Activated T-helper 9 cell treated with anti-CD3 and anti-CD28 coated beads, Interleukin-2, amount 50 U/mL, for 16 hours (primary cell): ENCODE measurements at places on chromosomes 5 and 9.
A peak's percentile ranks its signal among the peaks of the same experiment; 100 is the strongest.

DNA sequence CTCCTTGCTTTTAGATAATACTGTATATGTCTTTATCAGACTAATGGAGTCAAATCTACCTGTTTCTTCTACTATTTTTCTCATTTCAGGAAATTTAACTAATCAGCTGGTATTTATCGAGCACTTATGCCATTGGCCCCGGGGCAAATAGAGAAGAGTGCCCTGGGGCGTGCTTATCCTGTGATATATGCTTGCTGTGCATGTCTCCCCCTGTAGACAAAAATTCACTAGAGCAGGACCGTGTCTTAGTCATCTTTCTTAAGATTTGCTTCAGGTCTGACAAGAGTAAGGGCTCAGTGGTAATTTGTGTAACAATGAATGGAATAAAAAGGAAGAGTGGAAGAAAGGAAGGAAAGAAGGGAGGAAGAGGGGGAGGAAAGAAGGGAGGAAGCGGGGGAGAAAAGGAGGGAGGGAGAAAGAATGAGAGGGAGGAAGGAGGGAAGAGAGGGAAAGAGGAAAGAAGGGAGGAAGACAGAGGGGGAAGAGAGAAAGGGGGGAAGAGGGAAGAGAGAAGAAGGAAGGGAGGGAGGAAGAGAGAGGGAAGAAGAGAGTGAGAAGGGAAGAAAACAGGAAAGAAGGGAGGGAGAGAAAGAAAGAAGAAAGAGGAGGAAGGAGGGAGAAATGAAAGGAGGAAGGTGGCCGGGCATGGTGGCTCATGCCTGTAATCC is 295.7 kb upstream of the PANK3 start:
- DNase-seq = no peak

DNA sequence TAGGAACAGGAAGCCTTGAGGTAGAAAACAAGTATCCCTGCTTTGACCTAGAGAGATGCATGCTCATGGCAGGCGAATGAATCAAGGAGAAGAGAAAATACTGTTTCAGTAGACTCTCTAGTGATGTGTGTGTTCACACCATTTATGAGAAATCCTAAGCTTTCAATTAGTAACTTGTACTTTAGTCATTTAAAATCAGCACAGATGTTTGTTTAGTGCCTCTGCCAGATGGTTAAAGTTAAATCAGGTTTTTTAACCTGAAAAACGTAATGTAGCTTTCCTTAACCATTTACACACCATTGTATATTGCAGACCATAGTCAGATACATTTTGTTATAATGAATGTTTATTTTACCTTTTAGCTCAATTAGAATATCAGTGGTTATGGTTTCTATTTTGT is 5.0 kb downstream of the TJP2 start:
- DNase-seq = no peak

DNA sequence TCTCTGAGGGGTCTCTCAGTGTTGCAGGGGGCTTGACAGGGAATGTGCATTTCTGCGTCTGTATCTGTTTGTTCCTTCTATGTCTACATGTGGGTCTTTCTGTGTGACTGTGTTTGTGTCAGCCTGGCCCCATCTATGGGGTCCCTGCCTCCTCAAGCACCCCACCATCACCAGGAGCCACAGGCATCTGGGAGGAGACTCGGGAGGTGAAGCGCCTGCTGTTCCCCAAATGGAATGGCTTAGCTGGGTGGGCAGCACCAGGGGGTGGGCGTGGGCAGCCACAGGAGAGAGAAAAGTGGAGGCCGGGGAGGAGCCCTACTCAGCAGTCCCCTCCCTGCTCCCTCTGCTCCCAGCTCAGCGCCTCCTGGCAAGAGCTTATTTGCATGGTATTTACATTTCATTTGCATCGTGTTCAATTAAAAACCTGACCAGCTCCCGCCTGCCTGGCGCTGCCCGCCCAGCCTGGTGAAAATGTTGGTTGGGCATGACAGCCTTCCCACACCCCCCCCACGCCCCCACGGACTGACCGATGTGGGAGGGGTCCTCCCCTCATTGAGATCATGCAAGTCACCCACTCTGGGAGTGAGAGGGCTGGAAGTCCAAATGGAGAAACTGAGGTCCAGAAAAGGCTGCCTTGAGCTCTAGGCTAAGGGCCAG is 50.5 kb downstream of the CXXC5 start:
- DNase-seq = no peak

GRCh38 chr9:693201-694091 is 148.1 kb upstream of the DMRT1 start:
- no peak for DNase-seq

GRCh38 chr9:5651246-5651645 is 22.3 kb downstream of the RIC1 start:
- DNase-seq = no peak

DNA sequence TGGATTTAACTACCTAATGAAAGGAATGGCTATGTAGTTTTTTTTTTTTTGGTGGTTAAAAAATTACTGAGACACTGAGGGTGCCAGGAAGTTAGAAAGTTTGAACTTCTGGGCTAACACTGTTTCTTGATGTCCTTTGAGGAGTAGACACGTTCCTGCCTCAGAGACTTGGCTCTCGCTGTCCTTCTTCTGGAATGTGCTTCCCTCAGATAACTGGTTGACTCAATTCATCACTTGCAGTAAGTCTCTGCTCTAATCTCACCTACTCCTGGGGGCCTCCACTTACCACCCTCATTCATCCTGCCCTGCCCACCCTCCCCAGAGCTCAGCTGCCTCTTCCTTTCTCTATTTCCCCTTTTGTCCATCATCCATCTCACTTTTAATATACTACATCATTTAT is 167.0 kb downstream of the YTHDC2 start:
- no peak for DNase-seq

- DNase-seq = no peak
Observed at GRCh38 chr5:167916706-167917105, 374.7 kb upstream of the WWC1 start.

GRCh38 chr9:133202688-133203453 is 6.2 kb downstream of the OBP2B start:
- DNase-seq = no peak

- DNase-seq = no peak
Observed at GRCh38 chr5:95530416-95530815, 24.4 kb downstream of the SKIC3 start.

GRCh38 chr5:150946351-150946905 is 41.6 kb upstream of the ZNF300 start:
- DNase-seq = no peak

DNA sequence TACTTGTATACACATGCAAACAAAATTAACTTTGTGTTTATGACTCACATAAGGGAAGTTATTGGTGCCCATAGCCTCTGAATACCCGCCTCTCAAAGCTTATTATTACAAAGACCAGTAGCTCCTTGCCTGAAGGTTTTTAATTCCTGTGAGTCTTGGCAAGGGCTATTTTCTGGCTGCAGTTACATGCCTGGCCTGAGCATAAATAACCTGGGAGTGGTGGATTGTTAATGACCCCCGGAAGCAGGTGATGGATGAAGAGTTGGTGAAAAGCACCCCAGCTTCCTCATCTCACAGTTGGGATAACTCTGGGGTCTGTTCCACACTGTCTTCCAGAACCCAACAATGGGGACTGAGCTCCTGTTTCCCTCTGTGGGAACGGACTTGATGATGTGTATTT is 594.5 kb downstream of the PDE4D start:
- no peak for DNase-seq

GRCh38 chr9:133864011-133864410 is 125.9 kb upstream of the SARDH start:
- no peak for DNase-seq

- no peak for DNase-seq
Observed at GRCh38 chr5:75320371-75320770, 16.6 kb upstream of the HMGCR start.

GRCh38 chr9:135531096-135531495 is 9.9 kb downstream of the LCN1 start:
- DNase-seq = no peak

DNA sequence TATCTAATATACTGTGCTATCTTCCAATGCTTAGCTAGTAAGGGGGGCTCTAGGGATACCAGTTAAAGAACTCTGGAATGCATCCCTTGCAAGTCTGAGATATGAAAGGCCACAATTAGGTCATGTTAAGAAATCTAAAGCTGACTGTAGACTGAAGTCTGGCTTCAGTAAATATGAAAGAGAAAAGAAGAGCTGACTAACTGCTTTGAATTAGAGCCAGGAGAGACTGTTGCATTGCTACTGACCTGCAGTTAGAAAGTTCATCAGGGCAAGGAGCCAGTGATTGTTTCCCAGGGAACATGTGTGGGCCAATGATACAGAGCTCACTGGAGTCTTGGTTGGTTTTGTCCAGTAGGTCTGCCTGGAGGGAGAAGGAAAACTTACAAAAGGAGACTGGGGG is 472.1 kb upstream of the TNC start:
- DNase-seq = no peak

DNA sequence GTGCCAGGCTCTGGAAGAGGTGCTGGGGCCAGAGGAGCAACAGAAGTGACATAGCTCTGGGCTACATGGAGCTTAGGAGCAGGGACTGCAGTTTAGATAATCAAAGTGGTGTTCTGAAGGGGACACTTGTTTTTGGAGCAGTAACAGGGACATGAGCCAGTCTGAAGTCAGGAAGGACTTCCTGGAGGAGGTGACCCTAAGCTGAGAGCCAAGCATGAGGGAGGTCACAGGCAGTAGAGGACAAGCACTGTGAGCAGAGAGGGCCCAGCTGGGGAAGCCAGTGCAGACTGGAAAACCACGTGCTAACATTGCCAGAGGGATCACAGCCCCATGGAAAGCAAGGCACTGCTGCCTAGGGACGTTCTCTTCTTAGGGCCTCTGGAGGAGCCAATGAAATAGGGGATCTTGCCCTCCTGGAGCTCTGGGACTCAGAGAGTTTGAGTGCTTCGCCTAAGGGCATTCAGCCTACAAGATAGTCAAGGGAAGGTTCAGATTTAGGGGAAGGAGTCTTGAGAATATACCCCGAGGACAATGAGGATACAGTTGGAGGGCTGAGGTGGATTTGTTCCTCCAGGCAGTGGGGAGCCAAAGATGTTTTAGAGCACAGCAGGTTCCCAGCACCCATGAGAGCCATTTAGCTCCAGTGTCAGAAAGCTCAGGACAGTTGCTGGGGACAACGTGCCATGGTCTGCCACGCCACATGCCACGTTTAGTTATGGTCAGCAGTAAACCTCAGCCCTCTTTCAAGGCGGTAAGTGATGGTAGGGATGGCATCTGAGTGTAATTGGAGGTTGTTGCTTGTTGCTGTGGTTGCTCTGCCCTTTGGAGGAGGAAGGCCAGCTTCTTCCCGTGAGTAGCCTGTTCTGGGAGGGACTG is 40.5 kb upstream of the SH3PXD2B start:
- DNase-seq = no peak

- DNase-seq = no peak
Observed at GRCh38 chr9:107046692-107047091, 183.7 kb downstream of the ZNF462 start.

- DNase-seq = peak; percentile 35
Observed at GRCh38 chr5:149636861-149637246, 55.6 kb downstream of the ARHGEF37 start.

- DNase-seq = no peak
Observed at GRCh38 chr5:111233052-111233374, 8.8 kb downstream of the CAMK4 start.

DNA sequence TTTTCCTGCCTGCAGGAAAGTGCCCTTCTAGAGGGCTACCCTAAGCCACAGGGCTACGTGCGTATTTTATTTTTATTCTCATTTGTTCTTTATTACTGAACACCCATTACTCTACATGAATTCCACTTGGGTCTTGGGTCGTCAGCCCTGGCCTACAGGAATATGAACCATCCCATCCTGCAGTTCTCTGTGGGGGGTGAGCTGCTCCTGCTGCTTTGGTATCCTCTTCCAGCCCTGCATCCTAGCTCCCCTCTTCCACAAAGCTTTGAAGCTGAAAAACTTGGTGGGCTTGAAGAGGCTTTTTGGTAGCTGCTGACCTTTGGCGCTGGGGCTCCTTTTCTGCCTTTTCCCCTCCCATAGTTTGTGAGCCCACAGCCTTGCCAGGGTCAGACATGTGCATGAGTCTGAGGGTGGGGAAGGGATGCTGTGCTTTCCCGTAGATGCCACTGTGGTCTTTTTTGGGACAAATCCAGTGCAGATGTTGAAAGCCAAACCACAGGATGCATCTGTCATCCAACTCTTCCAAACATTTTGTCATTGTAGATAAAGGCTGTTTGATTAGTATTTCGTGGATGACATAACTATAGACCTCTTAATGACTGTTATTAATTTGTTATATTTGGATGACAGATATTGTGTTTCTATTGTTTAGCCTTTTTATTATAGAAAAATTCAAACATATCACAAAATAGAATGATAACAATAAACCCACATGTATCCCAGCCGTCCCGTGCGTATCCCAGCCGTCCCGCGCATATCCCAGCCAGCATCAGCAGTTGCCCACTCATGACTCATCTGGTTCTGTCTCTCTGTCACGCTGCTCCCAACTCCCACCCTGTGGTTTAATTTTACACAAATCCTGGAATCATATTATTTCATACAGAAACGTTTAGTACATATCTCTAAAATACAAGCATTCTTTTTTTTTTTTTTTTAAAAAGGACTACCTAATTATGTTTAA is 43.9 kb downstream of the SLC46A2 start:
- no peak for DNase-seq

DNA sequence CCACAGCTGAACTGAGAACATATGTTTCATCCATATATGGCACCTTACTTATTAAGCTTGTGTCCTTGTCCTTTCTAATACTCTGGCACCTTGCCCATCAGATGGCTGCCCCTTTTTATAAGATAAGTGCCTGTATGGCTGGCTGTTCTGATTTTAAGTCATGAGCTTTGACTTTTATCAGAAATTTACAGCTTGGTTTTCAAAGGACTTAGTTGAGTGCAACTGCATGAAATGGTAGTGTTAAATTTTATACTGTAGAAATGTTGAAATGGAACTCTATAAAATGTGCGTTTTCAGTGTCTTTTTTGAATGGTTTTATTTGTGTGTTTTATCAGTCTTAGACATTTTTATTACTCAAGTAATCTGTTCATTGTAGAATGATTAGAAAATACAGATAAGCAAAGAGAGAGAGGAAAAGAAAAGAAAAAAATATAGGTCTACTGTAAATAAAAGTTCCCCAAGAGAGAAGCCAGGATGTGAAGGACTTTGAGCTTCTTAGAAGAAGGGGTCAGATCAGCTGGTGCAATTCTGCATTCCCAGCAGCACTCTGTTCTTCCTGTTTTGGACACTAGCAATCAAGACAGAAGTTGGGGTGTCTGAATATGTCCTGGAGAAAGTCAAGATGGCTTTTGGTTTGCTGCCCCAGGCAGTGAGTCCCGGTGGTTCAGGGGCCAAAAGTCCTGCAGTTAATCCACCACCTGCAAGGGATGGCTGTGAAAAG is 38.9 kb downstream of the ARHGAP26 start:
- no peak for DNase-seq

GRCh38 chr5:856531-857425 is 6.0 kb upstream of the ZDHHC11 start:
- DNase-seq = no peak

DNA sequence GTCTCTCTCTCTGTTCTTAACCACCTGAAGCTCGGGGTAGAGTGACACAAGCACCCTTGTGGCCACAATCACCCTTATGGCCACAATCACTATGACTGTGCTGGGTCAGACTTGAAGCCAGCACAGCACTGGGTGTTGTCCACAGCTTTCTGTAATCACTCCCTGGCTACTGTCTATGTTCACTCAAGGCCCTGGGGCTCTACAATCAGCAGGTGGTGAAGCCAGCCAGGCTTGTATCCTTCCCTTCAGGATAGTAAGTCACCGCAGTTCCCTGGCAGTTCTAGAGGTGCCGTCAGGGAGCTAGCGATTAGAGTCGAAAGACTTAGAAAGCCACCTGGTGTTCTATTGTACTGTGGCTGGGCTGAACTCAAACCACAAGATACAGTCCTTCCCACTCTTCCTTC is 44.2 kb downstream of the GDA start:
- DNase-seq = no peak
